ENCODE measurements at places on chromosomes 6 and 20.

- no peak overlapping the region for H3K27ac ChIP-seq
- H3K27me3 ChIP-seq, result peaks cover 47% of the 10 kb centered on the region
- no peak for DNase-seq
- H3K36me3 ChIP-seq, result no peaks in the 10 kb centered on the region
- no peak overlapping the region for H3K4me3 ChIP-seq
- no peaks in the 10 kb centered on the region for H3K4me1 ChIP-seq
Observed at GRCh38 chr6:10268611-10269310, 146.1 kb downstream of the TFAP2A start.

- H3K27me3 ChIP-seq, result no peaks in the 10 kb centered on the region
- H3K4me1 ChIP-seq, result no peaks in the 10 kb centered on the region
- H3K27ac ChIP-seq, result no peak overlapping the region
- no peak for DNase-seq
- peak overlapping the region; percentile 82 for H3K4me3 ChIP-seq
Observed at GRCh38 chr20:44650771-44651433, 597 bp downstream of the ADA start.

GRCh38 chr20:23084845-23085365 lies 1.2 kb downstream of the CD93 start:
- H3K27ac ChIP-seq, result no peak overlapping the region
- no peak overlapping the region for H3K4me3 ChIP-seq
- H3K4me1 ChIP-seq, result peaks cover 11% of the 10 kb centered on the region
- no peaks in the 10 kb centered on the region for H3K36me3 ChIP-seq
- DNase-seq, result no peak

DNA sequence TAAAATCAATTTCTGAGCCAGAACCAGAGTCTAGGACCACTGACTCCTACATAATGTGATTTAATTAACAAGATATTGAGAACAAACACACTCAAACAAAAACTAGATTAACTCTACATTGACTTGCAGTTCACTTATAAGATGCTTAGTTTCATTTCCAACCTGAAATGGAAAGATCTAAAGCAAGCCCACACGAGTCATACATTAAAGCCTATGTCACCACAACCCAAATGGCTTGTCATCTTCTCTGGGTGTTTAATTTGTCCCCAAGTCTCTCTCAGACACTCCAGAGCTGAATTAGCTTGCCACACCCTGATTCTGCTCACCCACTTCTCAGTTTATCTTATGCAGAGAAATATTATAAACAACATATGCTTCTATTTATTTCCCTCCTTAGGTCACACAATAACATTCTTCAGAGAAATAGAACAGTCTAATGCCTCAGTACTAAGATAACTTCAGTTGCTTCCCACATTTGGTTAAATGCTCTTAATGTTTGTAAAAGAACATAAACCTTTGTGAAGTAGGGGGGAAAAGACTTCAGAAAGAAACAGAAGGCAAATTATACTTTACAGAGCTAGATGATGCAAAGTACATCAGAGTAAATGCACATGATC lies 8.8 kb upstream of the FBXO30 start:
- no peak overlapping the region for H3K4me3 ChIP-seq
- H3K27me3 ChIP-seq, result no peaks in the 10 kb centered on the region
- H3K36me3 ChIP-seq, result no peaks in the 10 kb centered on the region
- no peak for DNase-seq
- no peak overlapping the region for H3K27ac ChIP-seq
- no peaks in the 10 kb centered on the region for H3K4me1 ChIP-seq

DNA sequence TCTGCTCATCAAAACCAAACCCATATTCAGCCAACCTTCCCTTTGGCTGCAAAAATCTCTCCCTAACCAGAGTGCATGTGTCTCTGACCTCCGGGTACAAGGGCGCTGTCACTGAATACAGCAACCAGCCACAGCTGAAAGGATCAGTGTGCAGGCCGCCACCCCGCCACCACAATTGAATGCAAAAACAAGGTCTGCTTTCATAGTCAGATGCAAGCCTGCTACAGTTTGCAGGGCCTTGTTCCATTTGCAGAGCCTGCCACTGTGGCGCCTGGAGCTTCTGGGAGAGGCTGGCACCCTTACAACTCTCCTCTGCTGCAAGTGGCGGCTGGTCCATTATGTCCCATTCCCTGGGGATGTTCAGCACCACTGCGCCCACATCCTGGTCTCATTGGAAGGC lies 23.5 kb downstream of the MDGA1 start:
- H3K27me3 ChIP-seq, result no peaks in the 10 kb centered on the region
- no peak overlapping the region for H3K4me3 ChIP-seq
- no peak for DNase-seq

DNA sequence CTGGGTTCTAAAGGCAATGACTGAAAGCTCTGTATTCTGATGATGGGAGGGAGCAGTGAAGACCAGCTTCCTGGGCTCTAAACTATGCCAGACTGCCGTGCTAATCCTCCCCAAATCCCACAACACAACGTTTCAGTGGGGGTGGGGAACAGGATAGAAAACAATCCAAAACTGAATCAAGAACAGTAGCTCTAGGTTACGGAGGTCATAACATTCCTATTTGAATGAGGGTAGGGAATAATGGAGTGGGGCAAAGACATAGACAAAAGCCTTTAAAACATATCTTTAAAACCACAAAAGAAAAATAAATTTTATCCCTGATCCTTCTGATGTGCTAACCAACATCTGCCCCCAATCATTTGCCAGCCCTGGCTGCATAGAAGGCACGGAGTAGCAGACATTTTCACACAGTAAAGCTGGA lies 7.8 kb downstream of the USP49 start:
- H3K4me3 ChIP-seq, result no peak overlapping the region
- no peak for DNase-seq
- no peaks in the 10 kb centered on the region for H3K36me3 ChIP-seq
- H3K27me3 ChIP-seq, result no peaks in the 10 kb centered on the region

DNA sequence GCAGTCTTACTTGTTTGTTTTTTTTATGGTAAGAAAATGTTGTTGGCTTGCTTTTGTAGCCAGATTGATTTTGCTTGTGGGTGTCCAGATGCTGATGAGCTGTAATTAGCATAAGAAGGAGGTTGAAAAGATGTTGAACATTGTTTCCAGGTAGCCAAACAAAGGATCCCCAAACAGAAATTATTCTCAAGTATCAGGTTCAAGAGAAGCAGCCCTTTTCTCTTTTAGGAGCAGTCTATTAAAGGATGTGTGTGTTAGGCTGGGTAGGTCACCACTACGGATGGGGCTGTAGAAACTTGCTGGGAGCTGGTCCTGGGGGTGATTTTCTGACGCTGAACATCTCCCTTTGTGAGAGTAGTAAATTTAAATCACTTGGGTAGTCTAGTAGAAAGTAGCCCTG lies 86.9 kb upstream of the VSTM2L start:
- H3K27ac ChIP-seq, result no peak overlapping the region
- no peak for DNase-seq
- H3K4me3 ChIP-seq, result no peak overlapping the region
- no peaks in the 10 kb centered on the region for H3K36me3 ChIP-seq
- H3K4me1 ChIP-seq, result peaks cover 9% of the 10 kb centered on the region
- H3K27me3 ChIP-seq, result no peaks in the 10 kb centered on the region

- no peaks in the 10 kb centered on the region for H3K27me3 ChIP-seq
- H3K36me3 ChIP-seq, result no peaks in the 10 kb centered on the region
- no peak for DNase-seq
- H3K4me1 ChIP-seq, result no peaks in the 10 kb centered on the region
- H3K27ac ChIP-seq, result no peak overlapping the region
Observed at GRCh38 chr6:169933251-169933821, 181.9 kb downstream of the ERMARD start.

DNA sequence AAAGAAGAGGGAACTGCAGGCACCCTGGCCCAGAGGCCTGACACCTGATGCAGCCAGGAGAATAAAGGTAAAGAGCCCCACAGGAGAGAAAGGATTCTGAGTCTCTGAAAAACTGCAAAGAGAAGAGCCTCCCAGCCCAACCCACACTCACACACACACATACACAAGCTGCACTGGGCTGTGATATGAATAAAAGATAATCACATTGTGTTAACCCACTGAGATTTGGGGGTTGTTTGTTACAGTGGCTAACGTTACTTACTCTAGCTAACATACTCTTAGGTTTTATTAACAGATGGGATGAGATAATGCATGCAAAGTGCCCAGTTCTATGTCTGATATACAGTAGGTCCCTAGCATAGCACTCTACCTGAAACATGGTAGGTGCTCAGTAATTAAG lies 554.4 kb downstream of the CD83 start:
- H3K27ac ChIP-seq, result no peak overlapping the region
- no peaks in the 10 kb centered on the region for H3K36me3 ChIP-seq
- no peak overlapping the region for H3K4me3 ChIP-seq
- peaks cover 12% of the 10 kb centered on the region for H3K4me1 ChIP-seq
- no peaks in the 10 kb centered on the region for H3K27me3 ChIP-seq

DNA sequence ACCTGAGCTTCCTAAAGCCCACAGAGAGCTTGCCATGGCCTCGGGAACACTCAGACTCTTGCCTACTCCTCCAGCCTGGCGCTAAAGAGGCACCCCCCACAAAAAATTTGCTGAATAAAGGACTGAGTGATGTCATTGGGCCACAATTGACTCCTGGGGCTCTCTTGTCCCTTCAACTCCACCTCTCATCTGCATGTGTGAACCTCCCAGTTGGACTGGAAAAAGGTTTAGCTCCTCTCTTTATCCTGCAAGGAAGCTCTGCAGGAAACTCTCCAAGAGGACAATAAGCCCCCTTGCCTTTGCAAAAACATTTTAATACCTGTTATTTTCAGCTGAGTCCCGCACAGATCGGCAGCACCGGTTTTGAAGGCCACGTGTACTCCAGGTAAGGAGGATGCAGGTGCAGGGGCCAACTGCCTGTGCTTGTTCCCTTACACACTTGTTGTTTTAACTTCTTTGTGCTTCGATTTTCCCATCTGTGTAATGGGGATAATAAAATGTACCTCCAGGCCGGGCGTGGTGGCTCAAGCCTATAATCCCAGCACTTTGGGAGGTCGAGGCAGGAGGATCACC lies 107.3 kb downstream of the TFAP2C start:
- no peak overlapping the region for H3K4me3 ChIP-seq
- DNase-seq, result no peak
- H3K27me3 ChIP-seq, result peaks cover 33% of the 10 kb centered on the region
- no peaks in the 10 kb centered on the region for H3K4me1 ChIP-seq

- no peaks in the 10 kb centered on the region for H3K4me1 ChIP-seq
- DNase-seq, result no peak
- no peak overlapping the region for H3K4me3 ChIP-seq
- H3K36me3 ChIP-seq, result no peaks in the 10 kb centered on the region
- peaks cover 8% of the 10 kb centered on the region for H3K27me3 ChIP-seq
- H3K27ac ChIP-seq, result no peak overlapping the region
Observed at GRCh38 chr6:31125162-31125561, 4.9 kb upstream of the CDSN start.

- H3K27me3 ChIP-seq, result no peaks in the 10 kb centered on the region
- no peaks in the 10 kb centered on the region for H3K36me3 ChIP-seq
- no peak overlapping the region for H3K27ac ChIP-seq
- H3K4me3 ChIP-seq, result no peak overlapping the region
- H3K4me1 ChIP-seq, result peaks cover 6% of the 10 kb centered on the region
Observed at GRCh38 chr6:50922579-50923525, 104.2 kb downstream of the TFAP2B start.

GRCh38 chr6:169251371-169251802 lies 2.3 kb downstream of the THBS2 start:
- no peak for DNase-seq
- H3K36me3 ChIP-seq, result no peaks in the 10 kb centered on the region
- H3K27me3 ChIP-seq, result peaks cover 60% of the 10 kb centered on the region
- peaks cover 10% of the 10 kb centered on the region for H3K4me1 ChIP-seq
- no peak overlapping the region for H3K4me3 ChIP-seq

DNA sequence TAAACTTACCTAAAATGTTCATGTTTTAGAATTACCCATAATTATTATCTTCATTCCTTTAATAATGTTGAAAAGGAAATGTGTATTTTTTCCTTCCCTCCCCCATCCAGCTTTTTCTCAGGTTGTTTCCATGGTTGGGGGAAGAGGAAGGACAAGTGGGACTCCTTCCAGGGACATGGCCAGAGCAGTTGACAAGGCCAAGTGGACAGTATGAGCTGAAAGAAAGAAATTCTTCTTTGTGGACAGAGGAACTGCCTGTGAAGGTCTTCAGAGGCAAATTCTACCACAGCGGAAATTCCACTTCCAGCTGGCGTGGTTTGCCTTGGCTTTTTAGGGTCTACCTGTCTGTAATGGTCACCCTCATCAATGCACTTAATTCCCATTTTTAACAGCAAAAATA lies 33.8 kb downstream of the RIN2 start:
- H3K4me1 ChIP-seq, result peaks cover 13% of the 10 kb centered on the region
- H3K36me3 ChIP-seq, result no peaks in the 10 kb centered on the region
- H3K27ac ChIP-seq, result peak overlapping the region; percentile 47
- no peak for DNase-seq

GRCh38 chr6:125867483-125867942 lies 76.8 kb downstream of the NCOA7 start:
- H3K4me3 ChIP-seq, result no peak overlapping the region
- no peak overlapping the region for H3K27ac ChIP-seq
- DNase-seq, result peak; percentile 90

DNA sequence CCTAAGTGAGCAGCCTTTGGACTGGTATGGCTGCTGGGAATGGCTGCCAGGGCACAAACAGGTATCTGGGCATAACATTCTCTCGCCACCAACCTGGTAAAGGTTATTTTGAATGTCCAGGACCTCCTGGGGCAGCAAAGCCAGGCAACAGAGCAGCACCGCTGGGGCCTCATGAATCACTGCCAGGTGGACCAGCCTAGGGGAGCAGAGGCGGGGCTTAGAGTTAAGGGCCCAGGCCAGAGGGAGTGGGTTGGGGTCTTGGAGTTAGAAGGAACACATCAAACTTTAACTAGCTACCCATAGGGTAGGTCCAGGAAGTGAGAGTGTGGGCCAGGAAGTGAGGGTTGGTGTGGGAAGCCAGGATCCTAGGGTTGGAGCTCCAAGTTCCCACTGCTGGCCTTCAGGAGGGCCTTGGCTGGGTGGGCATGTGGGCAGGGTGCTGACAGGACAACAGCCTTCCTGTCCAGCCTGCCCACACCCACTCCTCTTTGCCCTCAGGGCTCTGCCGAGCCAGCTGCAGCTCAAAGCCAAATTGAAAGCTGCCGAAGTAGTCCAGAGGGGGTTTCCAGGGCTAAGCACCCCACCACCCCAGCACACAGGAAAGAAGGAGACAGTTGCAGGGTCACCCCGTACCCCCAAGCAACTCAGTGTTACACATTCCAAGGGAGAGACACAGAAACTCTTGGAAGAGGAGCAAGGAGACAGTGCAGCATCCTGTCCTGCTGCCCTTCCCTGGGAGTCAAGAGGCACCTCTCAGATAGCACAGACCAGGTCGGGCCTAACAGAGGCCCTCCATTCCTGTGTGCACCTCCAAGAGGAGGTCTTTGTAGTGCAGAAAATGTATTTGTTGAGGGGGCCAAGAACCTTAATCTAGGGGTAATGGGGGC lies 2.6 kb downstream of the NFKBIE start:
- no peaks in the 10 kb centered on the region for H3K27me3 ChIP-seq
- no peaks in the 10 kb centered on the region for H3K36me3 ChIP-seq
- H3K4me3 ChIP-seq, result no peak overlapping the region
- DNase-seq, result no peak
- H3K4me1 ChIP-seq, result peaks cover 3% of the 10 kb centered on the region

GRCh38 chr6:14857501-14857900 lies 388.4 kb upstream of the JARID2 start:
- no peaks in the 10 kb centered on the region for H3K4me1 ChIP-seq
- no peaks in the 10 kb centered on the region for H3K36me3 ChIP-seq
- no peaks in the 10 kb centered on the region for H3K27me3 ChIP-seq
- H3K27ac ChIP-seq, result no peak overlapping the region

- no peaks in the 10 kb centered on the region for H3K4me1 ChIP-seq
- no peaks in the 10 kb centered on the region for H3K27me3 ChIP-seq
- H3K36me3 ChIP-seq, result peaks cover 43% of the 10 kb centered on the region
- no peak overlapping the region for H3K27ac ChIP-seq
Observed at GRCh38 chr20:36613974-36614373, 8.4 kb downstream of the RAB5IF start.

All from cardiac muscle cell (in vitro differentiated cells and primary cell).